ENCODE measurements at places on chromosomes 3 and 15.
A peak's percentile ranks its signal among the peaks of the same experiment; 100 is the strongest.

DNA sequence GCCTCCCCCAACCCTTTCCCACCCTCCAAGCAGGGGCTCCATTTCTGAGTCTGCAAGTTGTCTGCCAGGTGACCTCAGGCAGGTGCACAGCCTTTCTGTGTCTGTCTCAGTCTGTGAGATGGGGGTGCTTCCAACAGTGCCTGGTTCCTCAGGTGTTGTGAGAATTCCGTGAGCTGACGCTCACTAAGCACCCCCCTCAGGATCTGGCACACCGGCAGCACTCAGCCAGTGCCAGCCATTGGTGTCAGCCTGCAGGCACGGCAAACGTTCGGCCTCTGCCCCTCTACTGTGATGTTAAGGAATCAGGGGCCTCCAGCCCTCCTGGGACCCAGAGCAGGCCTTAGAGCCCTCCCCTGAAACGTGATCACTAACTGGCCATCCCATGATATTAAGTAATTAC lies 2.4 kb downstream of the KLF15 start:
- DNase-seq: no peak

GRCh38 chr3:145754605-145755289 lies 406.2 kb downstream of the PLOD2 start:
- no peak for DNase-seq

DNA sequence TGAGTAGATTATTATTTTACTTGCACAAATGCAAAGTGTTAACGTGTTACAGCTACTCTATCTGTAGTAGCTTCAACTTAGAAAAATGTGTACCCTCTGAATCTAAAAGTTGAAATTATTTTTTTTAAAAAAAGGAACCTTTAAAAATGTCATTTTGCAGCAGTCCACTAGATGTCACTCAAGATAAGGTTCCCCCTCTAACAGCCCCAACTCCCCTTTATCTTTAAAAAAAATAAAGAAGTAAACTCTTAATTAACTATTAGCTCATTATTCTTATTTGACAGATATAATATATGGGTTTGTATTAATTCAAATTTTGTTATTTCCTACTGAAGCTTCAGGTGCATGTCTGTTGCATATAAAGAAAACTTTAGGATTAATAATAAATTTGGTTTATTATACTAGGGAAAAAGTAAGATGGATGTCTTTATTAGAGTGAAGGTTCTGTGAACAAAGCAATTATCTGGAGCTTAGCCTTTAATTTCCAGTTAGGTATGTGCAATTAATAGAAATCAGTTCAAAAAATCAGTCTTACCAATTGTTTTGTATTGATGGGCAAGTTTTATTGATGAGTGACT lies 288.5 kb downstream of the VGLL3 start:
- DNase-seq: no peak

- DNase-seq: no peak
These were observed 44.4 kb upstream of the GALNT15 start for GRCh38 chr3:16130066-16130465.

DNA sequence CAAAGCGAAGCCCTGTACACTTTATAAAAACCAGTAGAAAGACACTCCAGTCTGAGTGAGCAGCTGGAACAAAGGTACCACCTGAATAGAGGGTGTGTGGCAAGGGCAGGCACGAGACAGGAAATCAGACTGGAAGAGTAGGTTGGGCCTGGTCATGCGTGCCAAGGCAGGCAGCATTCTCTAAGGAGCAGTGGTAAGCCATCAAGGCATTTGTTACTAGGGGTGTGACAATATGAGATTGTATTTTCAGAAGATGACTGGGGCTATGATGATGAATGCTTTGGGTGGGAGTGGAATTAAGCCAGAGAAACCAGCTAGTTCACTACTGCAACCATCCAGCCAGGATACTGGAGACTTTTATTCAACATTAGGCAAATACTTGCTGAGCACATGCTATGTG lies 5.0 kb downstream of the JMJD7 start:
- no peak for DNase-seq

GRCh38 chr3:28347374-28348264 lies 902 bp upstream of the ZCWPW2 start:
- DNase-seq: no peak

- no peak for DNase-seq
These were observed 46.8 kb downstream of the CYP11A1 start for GRCh38 chr15:74320352-74321247.

- no peak for DNase-seq
These were observed 246.9 kb downstream of the GOLGA6L6 start for GRCh38 chr15:20294651-20295237.

DNA sequence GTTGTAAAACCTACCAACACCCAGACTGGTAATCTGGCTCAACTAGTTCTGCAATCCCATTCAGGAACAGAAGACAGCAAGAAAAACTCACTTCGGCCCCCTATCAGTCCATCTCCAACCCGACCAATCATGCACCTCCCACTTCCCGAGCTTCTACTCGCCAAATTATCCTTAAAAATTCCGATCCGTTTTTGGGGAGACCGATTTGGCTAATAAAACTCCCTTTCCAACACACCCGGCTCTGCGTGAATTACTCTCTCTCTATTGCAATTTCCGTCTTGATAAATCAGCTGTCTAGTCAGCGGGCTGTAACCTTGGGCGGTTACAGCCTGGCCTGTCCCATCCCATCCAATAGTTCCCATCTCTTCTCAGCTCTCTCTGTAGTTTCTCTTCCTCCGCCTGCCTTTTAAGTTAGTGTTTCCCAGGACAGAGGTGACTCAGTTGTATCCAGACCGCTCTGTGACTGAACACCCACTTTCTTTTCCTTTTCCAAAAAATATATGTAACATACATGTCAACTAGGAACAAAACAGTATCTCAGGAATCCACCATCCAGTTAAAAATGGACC lies 780 bp upstream of the ACAD9 start:
- DNase-seq: peak; percentile 2

DNA sequence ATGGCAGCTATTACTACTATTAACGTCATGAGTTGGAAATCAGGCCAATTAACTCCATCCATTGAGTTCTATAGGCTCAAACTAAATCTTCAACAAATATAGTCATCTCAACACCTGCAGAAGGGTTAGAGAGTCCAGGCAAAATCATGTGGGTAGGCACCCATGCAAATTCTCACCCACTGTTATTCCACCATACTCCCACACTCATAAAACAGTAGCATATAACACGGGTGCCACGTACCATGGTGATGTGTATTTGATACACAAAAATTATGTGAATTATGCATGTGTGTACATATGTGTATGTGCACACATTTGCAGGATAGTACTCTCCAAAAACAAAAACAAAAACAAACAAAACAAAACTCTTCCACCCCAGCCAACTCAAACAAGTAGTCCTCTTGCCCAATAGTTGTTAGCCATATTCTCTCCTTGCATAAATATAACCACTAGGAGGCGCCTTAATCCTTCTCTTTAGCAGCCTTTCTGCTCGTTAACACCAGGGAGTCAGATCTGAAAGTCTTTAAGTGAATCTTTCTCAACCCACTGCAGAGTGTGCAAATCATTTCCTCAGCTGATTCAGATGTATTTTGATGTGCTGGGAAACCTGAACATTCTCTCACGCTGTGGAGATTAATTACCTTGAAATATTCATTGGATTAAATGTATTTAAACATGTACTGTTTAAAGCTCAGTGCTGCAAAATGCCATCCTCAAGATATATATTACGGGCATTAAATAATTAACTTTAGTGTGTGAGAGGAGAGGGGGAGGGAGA lies 38.0 kb upstream of the COPB2 start:
- DNase-seq: no peak

DNA sequence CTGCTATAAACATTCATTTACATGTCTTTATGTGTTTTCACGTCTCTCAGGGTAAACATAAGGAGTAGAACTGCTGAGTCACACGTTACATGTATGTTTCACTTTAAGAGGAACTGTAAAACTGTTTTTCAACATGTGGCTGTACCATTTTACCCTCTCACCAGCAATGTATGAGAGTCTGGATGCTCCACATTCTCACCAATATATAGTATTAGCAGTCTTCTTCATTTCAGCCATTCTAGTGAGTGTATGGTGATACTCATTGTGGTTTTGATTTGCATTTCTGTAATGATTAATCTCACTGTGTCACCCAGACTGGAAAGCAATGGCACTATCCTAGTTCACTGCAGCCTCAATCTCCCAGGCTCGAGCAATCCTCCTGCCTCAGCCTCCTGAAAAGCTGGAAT lies 37.1 kb downstream of the PHC3 start:
- no peak for DNase-seq

- DNase-seq: no peak
These were observed 396.8 kb downstream of the CADM2 start for GRCh38 chr3:85355572-85355971.

- DNase-seq: no peak
These were observed 13.3 kb upstream of the SRPRB start for GRCh38 chr3:133792171-133792763.

DNA sequence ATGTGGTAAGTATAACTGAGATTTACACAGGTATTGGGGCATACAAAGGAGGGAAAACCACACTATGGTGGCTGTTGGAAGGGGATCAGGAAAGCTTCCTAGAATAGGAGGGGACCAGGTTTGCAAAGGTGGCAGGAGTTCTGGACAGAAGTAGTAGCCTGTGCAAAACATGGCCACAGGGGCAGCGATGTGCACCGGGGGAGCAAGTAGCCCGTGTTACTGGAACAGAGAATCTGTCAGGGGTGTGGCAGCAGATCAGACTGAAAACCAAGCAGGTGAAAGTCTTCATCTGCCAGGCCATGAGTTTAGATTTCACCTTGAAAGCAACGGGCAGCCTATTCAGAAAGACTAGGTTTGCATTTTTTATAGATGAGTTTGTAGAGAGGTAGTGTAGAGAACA lies 182.3 kb upstream of the LPP start:
- no peak for DNase-seq

DNA sequence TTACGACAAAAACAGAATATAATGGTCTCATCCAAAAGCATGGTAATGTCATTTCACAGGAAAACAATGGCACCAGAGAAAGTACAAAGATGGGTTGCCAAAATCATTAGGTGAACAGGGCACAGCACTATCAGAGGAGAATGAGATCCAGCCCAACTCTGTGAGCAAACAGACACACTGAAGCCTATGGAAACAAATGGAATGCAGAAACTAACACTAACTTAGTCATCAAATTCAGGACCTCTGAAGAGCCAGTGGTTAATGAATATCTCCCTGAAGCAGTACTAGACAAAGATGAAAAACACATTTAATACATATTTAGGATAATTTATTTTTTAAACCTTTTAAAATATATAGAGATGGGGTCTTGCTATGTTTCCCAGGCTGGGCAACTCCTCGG lies 14.6 kb upstream of the RPS17 start:
- DNase-seq: no peak

DNA sequence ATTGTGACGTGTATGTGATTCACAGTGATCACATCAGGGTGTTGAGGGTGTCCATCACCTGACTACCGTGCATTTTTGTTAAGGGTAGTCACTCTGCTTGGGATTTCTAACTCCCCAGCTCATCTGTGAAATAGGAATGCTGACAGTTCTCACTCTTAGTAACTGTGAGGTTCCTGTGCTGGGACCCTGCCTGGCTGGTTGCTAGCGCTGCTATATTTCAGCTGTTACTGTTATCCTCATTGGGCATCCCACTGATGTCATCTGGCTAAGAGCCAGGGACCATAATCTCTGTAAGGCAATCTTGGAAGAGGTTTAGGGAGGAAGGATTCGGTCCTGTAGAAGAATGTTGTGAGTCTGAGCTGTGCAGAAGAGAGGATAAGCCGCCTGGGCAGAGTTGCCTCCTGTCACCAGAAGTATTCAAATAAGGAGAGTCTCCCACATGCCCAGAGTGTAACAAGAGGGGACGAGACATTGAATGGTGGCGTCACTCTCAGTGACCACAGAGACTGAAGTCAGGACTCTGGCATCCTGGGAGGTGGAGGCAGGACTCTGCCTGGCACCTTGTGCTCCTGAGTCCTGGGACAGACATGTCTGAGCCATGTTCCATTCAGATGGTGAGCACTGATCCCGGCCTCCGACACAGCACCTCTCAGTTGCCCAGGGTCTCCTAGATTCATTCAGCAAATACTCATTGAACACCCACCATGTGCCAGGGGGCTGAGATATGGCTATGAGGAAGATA lies 52.2 kb downstream of the FBLN2 start:
- DNase-seq: no peak

DNA sequence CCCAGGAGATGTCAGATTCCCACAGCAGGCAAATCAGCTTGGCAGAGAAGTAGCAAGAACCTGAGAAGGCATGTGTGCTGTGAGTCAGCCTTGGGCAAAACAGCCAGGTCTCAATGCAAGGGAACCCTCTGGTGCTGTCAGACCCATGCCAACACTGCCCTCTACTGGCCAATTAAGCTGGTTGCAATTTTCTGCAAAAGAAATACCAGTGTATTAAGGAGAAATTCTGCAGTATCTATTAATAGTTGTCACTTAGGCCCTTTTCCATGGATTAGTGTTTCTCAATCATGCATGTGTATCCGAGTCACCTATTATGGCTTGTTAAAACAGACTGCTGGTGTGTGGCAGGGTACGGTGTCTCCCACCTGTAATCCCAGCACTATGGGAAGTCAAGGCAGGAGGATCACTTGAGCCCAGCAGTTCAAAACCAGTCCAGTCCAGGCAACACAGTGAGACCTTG lies 26.2 kb downstream of the MAP4 start:
- DNase-seq: peak; percentile 61

DNA sequence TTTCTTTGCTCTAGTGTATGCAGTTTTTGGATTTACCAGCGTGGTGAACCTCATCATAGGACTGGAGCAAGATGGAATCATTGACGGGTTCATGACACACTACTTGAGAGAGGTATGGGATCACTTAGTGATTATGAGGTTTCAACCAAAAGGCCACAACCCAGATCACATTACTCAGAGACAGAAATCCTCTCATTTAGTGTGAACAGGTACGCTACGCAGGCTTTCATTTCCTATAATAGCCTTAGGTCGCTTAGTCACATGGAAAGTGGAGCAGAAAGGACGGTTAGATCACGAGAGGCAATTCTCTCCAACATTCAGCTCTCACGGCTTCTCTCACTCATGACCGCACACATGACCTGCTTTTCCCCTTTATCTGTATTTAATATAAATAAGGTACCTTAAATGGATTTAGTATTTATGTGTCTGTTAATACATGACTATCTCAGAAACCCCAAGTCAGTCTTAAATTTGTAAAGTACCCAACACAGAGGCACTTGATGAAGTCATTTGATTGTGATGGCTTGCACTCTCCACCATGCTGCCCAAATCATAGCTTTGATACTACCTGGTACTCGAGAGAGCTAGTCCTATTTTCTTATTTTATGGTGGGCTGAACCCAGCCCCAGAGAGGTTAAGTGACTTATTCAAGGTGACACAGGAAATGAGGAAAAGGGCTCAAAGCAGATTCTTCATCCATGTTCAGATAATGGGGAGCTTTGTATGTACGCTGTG lies 8.6 kb downstream of the TM6SF1 start:
- DNase-seq: no peak

GRCh38 chr15:75508840-75509532 lies 57.5 kb upstream of the SIN3A start:
- no peak for DNase-seq

- no peak for DNase-seq
These were observed 7.1 kb downstream of the DHX36 start for GRCh38 chr3:154316974-154317767.

GRCh38 chr15:72237853-72238224 lies 6.8 kb upstream of the PKM start:
- no peak for DNase-seq

GRCh38 chr15:58383876-58384275 lies 47.9 kb upstream of the LIPC start:
- DNase-seq: no peak

GRCh38 chr3:31934866-31935265 lies 46.2 kb downstream of the OSBPL10 start:
- no peak for DNase-seq

GRCh38 chr15:55802600-55803376 lies 59.8 kb upstream of the PRTG start:
- DNase-seq: no peak
